HTR-8/SVneo (cell line): ENCODE measurements at places on chromosomes 7 and 10.

DNA sequence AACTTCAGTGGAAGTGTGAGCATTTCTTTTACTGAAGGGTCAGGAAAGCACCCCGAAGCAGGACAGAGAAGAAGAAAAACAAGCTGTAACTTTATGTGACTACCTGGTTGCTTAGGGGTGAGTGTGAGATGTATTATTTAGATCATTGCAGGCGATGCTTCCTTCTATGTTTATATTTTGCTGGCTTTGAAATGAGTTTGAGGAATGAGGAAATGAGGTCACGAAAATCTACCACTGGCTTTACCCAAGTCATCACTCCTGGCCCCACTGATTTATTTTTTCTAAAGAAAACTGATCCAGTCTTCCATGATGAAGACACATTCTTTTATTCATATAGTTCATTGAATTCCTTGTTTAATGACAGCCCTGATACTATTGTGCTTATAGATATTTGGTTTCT is 716.6 kb upstream of the FZD8 start:
- no peak for DNase-seq

- DNase-seq = no peak
These were observed 188.8 kb upstream of the TCF7L2 start for GRCh38 chr10:112761256-112761655.

GRCh38 chr7:12127455-12127854 is 83.6 kb upstream of the TMEM106B start:
- no peak for DNase-seq

DNA sequence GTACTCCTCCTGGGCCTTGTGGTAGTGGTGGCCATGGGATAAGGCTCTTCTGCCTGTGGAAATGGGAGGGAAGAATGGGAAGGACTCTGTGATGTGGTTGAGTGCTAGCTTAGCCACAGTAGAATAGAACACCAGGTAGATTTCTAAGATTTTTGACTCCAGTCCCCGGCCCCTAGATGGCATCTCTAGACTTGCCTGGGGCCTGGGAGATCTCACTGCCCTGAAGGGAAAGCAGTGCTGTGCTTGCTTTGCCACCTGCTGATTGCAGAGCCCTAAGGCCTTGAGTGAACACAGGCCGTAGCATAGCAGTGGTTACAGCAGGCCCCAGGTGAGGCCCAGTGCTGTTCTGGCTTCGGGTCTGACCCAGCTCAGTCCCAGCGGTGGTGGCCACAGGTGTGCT is 252.0 kb downstream of the TCF7L2 start:
- no peak for DNase-seq

DNA sequence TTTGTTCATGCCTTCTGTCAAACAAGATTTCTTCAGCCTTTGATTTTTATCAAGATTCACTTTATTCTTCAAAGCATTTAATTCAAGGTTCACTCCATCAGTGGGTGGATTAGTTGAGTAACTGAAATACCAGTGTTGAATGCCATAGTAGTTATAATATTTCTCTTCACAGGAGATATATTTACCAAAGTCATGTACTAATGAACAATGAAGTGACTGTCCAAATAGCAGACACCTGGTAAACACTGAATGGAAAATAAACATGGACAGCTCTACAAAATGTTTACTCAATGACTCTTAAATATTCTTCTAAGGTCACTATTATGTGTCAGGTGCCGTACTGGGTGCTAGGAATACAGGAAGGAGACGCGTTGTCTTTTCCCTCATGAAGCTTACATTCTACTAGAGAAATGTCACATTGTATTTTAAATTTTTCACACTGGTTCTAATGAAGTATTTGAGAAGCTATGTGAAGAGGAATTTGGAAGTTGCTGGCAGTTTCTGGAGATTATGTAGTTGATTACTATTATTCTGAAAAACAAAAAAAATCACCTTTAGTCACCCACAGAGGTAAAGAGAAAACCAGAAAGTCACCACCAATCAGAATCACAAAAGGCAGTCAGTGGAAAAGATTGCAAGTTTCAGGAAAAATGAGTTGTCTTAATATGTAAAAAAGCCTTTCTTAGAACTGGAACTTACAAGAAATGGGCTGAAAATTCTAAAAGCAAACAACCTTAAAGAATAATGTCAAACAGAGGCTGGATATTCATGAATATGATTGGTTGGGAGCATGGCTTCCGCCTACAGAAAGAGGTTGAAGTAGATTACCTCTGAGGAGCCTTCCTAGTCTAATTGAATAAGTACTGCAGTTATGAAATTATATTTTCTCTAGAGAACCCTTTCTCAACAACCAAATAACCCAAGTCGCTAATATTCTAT is 84.5 kb downstream of the RTKN2 start:
- DNase-seq = no peak

DNA sequence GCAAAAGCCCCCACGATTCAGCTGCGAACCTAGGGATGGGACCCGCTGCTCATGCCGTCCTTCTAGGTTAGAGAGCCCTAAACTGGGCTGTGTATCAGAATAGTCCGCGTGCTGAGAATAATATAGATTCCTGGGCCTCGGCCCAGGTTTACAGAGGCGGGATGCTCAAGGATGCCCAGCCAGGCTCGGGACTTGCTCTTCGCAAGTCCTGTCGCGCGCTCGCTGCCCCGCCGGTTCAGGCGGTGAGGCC is 266 bp upstream of the STMP1 start:
- no peak for DNase-seq

- DNase-seq = no peak
These were observed 286.8 kb downstream of the RPS24 start for GRCh38 chr10:78320506-78320905.

GRCh38 chr10:71401056-71401455 is 4.3 kb downstream of the CDH23 start:
- no peak for DNase-seq

- DNase-seq = no peak
These were observed 13.5 kb upstream of the TM9SF3 start for GRCh38 chr10:96600337-96600736.

DNA sequence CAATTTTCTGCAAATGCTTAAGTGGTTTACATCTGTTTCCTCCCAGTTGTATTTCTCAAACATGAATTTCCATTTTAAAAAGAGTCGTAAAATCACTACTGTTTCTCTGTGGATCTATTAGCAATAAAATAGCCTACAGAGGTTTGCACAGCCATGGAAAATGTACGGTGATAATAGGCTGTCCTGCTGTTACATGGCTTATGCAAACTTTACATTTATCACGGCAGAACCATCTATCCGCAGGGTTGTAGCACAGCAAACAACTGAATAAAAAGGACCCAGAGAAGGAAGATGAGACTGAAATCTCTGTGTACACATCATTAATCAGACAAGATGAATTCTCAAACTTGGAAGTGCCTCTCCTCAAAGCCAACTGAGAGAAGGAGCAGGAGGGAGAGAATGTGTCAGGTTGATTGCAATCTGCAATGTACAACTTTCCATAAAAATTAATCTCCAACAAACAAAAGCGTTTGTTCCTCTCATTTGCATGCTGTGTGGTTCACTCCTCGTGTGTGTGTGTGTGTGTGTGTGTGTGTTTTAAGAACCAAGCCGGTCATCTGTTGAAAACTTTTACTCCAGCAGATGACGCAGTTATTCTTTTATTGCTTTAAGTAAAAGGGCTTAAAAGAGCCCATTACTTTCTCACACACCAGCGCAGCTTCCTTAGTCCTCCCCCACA is 279.3 kb downstream of the SKAP2 start:
- DNase-seq = no peak

DNA sequence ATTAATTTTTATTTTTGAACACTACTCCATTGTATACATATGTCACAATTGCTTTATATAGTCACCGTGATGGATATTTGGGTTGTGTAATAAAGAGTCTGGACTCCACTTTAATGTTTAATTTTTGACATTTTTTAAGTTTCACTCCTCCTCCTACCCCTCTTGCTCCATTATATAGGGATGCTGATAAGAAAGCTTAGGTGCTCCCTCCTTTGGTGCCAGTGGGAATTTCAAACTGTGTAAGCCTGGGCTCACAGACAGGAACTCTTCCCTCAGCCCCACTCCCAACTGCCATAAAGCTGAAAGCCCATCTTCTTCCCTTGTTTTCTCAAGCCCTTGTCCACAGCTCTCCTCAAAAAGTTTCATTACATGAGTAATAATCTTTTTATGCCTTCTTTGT is 47.6 kb downstream of the TWIST1 start:
- DNase-seq = no peak

GRCh38 chr10:75400163-75400770 is 1.3 kb downstream of the ZNF503 start:
- no peak for DNase-seq

DNA sequence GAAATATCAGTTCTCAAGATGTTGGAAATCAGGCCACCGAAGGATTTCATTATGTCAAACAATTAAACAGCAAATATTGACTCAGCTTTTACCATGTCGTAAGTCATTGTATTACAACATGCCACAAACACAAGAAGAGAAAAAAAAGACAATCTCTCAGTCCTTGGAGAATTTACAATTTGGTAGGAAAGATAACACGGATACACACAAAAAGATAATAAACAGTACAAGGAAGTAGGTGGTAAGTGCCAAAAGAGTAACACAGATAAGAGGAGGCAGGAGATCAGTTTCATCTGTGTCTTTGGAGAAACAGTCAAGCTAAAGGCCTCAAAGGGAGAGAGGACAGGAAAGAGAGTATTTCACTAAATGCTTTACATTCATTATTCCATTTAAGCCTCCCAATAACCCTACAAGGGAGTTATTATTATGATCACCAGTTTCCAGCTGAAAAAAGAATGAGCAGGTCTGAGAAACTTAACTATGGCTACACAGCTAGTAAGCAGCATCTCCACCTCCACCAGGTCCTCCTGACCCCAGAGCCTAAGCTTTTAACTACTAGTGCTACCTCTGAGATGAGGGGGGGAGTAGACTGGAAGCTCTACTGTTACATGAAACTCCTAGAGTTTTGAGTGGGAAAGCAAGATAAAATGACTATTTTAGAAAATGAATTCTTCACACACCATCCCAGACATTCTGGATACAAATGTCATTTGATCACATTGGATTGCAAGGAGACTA is 13.9 kb upstream of the DNAJC1 start:
- no peak for DNase-seq

DNA sequence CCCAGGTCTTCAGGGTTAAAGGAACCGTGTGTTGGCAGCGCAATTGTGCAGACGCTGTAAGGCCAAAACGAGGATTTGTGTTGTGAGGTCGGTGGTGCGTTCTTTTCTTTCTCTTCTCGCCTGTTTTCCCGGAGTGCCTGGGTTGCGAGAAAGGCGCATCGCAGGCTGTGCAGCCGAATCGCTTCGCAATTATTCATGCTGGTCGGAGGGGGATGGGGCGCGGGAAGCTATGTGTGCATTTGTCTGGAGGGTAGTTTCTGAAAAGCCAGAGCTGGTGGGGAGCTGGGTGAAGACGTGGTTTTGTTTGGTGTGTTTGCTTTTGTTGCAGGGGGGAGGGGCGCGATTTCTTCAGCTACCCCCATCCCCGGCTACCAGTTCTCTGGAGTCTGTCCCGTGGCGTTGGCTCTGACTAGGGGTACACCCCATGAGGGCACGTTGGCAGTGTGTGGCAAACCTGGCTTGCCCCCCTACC is 2.1 kb downstream of the MXI1 start:
- DNase-seq = no peak

GRCh38 chr7:40800771-40801170 is 666.0 kb downstream of the SUGCT start:
- DNase-seq = no peak

- DNase-seq = no peak
These were observed 39.3 kb downstream of the RBM17 start for GRCh38 chr10:6128087-6128486.

DNA sequence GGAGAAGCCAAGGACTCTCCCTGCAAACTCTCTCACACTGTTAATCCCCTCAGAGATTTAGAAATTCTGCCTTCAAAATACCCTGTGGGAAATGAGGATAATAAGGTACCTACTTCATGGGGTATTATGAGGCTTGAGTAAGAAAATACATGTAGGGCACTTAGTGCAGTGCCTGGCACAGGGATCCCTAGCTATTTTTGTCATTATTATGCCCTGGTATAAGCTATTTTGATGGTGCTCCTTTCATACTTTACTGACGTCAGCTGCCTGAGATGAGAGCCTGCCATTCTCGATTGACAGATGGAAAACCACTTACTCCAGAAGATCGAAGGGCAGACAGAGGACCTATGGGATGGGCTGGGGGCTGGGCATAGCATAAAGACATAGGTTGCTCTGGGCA is 30.1 kb downstream of the MKX start:
- no peak for DNase-seq

DNA sequence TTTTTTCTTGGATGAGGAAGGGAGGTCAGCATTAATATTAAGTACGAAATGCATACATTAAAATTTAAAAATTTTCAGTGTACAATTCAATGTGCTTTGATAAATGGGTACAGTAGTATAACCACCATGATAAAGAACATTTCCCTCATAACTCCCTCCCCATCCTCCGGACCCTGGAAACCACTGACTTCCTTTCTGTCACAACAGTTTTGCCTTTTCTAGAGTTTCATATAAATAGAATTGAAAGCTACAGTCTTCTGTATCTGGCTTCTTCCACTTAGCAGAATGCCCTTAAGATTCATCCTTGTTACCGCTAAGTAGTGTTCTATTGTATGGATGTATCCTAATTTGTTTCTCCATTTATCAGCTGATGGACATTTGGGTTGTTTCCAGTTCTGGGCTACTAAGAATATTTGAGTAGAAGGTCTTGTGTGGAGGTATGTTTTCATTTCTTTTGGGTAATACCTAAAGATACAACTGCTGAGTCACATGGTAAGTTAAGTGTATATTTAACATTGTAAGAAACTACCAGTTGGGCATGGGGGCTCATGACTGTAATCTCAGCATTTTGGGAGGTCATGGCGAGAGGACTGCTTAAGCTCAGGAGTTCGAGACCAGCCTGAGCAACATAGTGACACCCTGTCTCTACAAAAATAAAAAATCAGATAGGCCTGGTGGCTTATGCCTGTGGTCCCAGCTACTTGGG is 30.8 kb downstream of the ABI1 start:
- DNase-seq = no peak

GRCh38 chr7:126720232-126720631 is 532.5 kb downstream of the GRM8 start:
- no peak for DNase-seq

GRCh38 chr10:16297642-16298041 is 139.2 kb upstream of the PTER start:
- no peak for DNase-seq

DNA sequence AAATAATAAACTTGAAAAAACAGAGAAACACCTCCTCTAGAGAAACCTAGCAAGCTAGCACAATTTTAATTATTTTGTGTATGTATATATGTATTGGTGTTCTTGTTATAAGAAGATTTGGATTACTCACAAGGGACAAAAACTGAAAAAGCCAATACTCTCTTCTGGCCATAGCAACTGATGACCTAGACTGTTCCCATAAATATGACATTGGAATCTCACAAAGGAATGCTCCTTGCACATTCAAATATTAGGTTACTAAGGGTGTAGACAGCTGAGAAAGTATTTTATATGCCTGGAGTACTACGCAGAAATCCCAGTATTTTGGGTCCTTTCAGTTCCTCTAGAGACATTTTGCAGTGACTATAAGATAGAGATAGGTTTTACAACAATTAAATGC is 279.4 kb downstream of the FZD1 start:
- no peak for DNase-seq

- DNase-seq = no peak
These were observed 131.5 kb upstream of the LAMB4 start for GRCh38 chr7:108261560-108262255.

GRCh38 chr10:132710036-132710686 is 75.8 kb downstream of the NKX6-2 start:
- no peak for DNase-seq

- no peak for DNase-seq
These were observed 19.2 kb upstream of the MET start for GRCh38 chr7:116652793-116653192.

- DNase-seq = no peak
These were observed 299.1 kb downstream of the PLXNA4 start for GRCh38 chr7:132276976-132277725.
